ENCODE measurements at places on chromosomes 16 and 17.

DNA sequence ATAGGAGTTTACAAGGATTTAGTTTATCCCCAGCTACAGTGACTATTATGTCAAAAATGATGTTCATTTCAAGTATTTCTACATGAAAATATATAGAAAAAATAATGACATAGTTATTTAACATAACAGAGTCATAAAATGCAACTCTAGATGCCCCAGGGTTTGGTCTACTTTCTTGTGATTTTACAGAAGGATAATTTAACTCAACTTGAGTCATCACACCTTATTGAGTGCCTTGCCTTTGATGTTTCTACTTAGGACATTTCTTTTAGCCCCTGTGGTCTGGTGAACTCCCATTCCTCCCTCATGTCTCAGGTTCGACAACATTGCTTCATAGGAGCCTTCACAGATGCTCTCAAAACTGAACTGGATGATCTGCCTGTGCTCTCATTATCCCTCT lies 2.0 kb downstream of the KRT20 start:
- DNase-seq = no peak

GRCh38 chr16:85699628-85700027 lies 10.9 kb upstream of the GINS2 start:
- DNase-seq = no peak

GRCh38 chr16:80682421-80683070 lies 121.9 kb downstream of the CDYL2 start:
- no peak for DNase-seq

DNA sequence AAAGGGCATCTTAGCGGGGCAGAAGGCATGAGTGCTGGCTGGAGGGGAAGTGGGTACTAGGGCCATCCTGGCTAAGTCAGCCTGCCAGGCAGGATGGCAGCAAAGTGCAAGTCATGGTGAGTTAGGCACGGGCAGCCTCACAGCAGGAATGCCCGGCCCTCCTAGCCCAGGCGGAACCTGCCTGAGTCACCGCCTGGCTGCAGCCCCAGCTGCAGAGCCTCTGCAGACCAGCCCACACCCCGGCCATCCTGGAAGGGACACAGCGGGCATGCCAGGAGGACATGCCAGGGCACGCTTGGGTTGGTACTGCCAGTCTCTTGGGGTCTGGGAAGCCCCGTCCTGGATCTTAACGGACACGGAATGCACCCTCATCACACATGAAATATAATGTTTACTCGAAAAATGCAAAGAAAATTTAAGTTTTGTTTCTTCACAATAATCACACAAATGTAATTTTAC lies 5.0 kb upstream of the ALDH3A1 start:
- DNase-seq = peak; percentile 16

GRCh38 chr16:27275394-27275793 lies 6.8 kb upstream of the NSMCE1 start:
- no peak for DNase-seq

- no peak for DNase-seq
These were observed 78.4 kb downstream of the SLC39A11 start for GRCh38 chr17:73013816-73014663.

DNA sequence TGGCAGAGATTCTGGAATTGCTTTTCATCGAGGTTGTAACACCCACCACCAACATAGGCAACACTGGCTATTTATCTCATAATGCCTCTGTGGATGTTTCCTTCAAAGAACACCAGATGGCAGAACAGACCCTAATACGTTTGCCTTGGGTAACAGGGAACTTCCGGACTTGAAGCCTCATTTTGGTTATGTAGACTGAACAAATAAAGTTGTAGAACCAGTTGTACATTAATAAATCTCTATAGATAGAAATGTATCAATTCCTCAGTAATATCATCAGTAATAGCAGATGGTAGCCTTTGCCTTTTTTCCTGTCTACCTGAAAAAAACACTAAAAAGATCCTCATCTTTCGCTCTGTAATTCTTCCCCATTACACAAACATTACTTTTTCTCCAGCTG lies 25.9 kb upstream of the APOH start:
- DNase-seq = no peak

DNA sequence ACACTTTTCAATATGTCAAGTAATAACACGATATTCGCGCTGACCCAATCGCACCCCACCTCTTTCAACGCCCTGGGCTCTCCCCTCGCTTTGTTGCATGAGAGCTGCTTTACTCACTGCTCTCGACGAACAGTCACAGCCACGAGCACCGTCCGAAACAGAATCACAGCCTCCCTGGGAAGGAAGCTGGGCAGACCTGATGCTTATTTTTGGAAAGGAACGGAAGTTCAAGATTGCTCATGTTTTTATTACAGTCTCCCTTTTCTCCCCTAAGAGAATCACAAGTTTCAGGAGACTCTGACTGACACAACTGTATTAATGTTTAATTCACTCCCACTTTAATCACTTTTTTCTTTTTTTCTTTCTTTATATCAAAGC lies 67.8 kb downstream of the ANKRD11 start:
- no peak for DNase-seq

DNA sequence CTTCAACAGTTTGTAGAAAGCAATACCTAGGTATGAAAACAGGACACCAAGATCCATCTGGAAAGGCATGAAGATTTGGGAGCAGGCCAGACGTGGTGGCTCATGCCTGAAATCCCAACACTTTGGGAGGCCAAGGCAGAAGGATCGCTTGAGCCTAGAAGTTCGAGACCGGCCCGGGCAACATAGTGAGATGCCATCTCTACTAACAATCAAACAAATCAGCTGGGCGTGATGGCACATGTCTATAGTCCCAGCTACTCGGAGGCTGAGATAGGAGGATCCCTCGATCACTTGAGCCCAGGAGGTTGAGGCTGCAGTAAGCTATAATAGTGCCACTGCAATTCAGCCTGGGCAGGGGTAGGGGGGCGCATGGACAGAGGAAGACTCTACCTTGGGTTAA lies 20.3 kb downstream of the LITAF start:
- no peak for DNase-seq

DNA sequence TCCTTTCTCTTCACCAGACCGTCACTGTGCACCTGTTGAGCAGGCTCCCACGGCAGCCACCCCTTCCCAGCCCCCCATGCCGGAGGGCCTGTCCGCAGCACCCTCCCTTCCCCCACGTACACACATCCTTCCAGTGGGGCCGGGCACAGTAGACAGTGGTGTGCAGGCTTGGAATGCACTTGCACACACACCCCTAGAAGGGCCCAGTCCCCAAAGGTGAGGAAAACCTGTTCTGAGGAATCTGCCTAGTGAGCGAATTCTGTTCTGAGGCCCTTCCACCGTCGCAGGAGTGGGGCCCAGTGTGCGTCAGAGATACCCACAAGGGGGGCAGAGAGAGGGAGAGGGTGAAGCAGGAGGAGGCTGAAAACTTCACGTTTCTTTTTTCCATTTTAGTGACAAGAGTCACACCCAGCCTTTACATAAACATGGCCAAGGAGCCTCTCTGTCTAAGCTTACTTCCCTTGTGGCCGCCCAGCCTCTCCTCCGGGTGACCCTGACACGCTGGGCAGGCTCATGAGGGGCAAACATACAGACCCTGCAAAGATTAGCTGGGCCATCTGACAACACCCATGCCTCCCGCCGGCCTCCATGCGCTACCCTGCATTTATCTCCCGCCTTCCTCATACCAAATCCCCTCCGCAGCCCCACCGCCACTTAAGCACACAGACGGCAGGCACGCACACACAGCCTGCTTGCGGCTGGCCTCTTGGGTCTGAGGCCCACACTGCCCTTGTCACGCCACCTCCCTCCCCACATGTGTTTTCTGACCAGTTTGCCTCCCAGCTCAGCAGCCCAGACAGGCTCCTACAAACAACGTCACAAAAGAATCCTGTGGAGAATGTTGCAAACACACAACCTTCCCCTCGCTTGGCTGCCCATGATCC lies 1.8 kb downstream of the ZBTB4 start:
- no peak for DNase-seq

DNA sequence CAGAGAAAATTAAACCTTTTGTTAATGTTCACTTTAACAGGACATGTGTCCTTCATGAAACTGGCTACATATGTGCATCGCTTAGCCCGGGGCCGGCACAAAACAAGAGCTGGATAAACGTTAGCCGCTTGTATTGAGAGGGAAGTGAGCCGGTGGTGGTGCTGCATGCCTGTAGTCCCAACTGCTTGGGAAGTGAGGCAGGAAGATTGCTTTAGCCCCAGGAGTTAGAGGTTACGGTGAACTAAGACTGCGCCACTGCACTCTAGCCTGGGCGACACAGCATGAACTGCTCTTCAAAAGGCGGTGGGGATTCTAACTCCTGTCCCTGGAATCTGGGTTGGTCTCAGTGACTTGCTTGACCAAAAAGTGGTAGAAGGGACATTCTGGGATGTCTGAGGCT lies 15.0 kb upstream of the SPHK1 start:
- no peak for DNase-seq

DNA sequence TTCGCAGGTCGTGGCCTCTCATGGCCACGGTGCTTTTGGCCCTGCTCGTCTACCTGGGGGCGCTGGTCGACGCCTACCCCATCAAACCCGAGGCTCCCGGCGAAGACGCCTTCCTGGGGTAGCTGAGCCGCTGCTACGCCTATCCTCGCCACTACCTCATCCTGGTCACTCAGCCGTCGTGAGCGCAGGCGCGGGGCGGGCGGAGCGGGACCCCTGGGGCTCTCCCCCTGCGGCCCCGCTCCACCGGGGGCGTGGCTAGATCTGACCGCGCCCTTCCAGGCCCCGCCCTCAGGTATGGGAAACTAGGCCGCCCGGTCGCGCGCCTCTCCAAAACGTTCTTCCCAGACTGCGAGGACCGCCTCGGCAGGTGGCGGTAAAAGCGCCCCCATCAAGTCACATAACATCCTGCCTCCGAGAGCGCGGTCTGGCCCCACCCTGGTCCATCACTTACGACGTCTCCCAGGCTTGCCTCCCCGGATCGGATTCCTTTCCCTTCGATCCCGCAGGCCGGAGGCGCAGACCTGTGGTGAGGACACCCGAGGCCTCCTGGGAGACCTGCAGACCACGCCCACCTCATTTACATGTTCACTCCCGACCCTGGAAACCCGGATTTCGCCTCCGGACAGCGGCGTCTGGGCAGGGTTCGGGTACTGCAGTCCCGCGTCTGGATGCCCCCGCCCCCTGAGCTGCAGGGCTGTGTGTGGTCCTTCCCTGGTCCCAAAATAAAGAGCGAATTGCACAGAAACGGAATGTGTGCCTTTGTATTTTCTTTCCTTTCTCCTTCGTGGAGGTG lies 91.5 kb upstream of the TMEM97 start:
- DNase-seq = no peak

- DNase-seq = no peak
These were observed 55.3 kb upstream of the ZNF750 start for GRCh38 chr17:82895087-82895486.

- DNase-seq = no peak
These were observed 4.5 kb upstream of the UNC13D start for GRCh38 chr17:75848523-75849278.

DNA sequence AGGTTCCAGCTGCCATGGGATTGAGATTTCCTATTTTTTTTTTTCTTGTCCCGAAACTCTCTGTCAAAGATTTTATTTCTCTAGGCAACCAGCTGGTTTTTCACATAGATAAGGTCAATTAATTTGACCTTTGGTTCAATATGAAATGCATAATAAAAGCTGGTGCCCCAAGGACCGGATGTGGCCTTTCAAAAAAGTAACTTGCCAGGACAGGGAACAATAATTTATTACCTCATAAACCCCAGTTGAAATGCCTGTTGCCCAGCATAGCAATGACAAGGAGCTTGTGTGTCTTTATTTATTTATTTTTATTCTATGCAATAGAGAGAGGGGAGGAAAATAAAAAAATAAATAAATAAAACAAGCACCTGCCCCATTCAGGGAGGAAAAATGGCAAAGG lies 472.7 kb downstream of the KCNJ2 start:
- DNase-seq = no peak

DNA sequence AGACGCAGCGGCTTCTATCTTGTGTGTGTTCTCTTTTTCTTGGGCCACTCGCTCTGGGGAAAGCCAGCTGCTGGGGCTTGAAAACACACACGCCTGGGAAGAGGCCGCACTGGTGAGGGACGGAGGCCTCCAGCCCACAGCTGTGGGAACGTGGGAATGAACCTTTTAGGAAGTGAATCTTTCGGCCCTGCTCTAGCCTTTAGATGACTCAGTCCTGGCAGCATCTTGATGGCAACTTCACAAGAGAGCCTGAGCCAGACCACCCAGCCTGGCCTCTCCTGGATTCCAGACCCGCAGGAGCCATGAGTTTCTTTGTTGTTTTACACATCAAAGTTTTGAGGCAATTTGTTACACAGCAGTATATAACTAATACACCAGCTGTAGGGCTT lies 2.2 kb upstream of the PDPK1 start:
- no peak for DNase-seq

- DNase-seq = no peak
These were observed 74.2 kb upstream of the KSR1 start for GRCh38 chr17:27382025-27382424.

GRCh38 chr17:12523244-12523643 lies 142.4 kb upstream of the MYOCD start:
- no peak for DNase-seq

- DNase-seq = no peak
These were observed at the start of gene SPATA2L for GRCh38 chr16:89701425-89702406. SPATA2L (minus strand) TSS chr16:89701705; CDS start chr16:89701232, 473 bp downstream.

DNA sequence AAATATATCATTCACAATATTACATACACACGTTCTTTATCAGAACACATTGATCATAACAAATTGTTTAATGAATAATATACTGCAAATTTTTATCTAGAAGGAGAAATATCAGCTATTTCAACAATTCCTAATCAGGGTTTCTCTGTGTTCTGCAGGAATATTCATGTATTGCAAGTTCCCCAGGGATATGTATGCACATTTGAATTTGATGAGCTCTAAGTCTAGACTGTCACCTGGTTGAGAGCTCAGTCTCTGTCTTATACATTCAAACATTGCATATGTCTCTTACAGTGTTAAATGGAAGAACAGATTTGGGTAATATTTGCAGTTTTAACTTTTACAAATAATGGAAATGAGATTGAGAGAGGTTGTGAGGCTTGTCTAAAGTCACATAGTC lies 829.7 kb downstream of the CDH11 start:
- DNase-seq = no peak

DNA sequence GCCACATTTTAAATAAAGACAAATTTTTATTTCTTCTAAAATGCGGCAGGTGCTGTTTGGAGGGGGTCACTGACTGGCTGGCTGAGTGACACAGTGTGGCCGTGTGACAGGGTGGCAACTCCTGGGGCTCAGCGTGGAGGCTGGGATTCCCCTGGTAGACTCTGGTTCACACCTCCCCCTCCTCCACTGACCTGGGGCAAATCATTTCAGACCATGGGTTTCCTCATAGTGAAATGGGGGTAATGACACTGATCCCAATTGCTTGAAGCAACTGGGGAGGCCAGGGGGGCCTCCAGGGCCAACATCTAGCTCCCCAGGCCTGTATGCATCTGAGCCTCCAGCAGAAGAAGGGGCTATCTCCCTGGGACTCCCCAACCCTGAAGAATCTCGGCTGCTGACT lies 6.6 kb downstream of the HSD11B2 start:
- no peak for DNase-seq
